Thoracic aorta (tissue), 2 donors: ENCODE measurements at places on chromosomes 5 and 9. TPM values are rescaled to one million over a fixed set of nuclear protein-coding genes. Genes with fewer than 3 reads are reported as not detected.
A peak's percentile ranks its signal among the peaks of the same experiment; 100 is the strongest.

DNA sequence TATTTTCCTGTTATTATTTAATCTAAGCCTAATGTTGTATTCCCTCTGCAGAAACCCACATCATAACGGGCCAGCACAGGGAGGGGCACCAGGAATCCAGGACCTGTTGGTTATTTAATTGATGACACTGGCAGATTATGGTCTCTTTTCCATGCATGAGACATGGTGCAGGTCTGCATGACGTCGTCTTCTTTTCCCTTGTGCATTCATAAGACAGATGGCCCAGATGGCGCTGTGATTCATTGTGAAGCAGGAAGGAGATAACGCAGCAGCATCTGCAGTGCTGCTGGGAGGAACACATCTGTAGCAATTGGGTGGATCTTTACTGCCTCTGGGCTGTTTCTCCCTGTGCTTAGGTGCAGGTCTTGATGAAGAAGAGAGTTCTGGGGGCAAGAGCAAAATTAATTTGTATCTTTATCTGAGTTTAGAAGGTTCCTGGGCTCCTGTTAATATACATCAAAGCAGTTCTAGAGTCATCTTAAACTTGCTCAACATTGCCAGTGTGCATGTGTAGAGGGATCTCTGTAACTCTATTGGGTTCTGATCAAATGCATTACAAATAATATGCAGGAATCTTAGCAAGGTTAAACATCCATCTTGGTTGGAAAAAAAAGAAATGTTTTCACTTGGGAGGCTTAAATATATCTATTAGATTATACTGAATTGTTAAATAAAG is 176.1 kb downstream of the PCSK1 start:
- H3K27me3 ChIP-seq: no peaks in the 10 kb centered on the region
- H3K4me3 ChIP-seq: no peak overlapping the region

DNA sequence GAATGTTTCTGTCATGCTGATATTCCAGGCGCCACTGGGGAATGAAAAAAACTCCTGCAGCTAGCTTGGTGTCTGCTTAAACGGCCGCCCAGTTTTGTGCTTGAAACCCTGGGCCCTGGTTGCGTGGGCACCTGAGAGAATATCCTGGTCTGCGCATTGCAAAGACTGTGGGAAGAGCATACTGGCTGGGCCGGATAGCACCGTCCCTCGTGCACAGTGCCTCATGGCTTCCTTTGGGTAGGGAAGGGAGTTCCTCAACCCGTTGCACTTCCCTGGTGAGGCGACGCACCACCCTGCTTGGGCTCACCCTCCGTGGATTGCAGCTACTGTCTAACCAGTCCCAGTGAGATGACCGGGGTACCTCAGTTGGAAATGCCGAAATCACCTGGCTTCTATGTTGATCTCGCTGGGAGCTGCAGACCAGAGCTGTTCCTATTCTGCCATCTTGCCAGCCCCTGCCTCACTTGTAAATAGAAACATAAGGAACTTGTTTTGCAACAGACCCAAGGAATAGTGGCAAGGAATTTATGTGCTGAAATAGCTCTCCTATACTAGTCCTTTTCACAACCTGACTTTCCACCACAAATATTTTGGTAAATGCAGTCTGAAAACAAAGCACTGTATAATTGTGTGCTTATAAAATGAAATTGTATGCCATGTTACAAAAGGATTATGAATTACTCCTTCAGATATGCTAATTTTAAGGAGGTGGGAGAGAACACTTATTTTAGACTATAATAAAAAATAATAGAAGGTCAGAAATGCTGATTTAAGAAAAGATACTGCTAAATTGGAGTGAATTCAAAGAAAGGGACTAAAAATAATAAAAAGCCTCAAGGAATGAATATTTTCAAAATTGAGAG is 90.3 kb downstream of the ADAMTSL1 start:
- DNase-seq: no peak
- no peaks in the 10 kb centered on the region for H3K36me3 ChIP-seq

DNA sequence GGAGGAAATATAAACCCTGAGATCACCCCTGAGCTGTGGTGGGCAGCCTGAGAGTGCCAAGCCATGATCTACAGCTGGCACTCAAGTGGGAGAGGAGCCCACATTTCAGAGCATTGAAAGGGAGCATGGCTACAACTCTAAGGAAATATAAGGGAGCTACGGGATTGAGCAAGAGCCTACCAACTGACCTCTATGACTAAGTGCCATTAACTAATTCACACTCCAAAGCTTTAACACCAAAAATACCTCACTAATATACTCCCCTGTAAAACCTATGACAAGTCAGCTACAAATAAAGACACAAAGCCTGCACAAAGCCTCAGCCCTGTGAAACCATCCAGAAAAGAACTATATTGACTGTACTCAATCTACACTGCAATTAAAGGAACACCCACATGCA is 286.8 kb upstream of the RPS23 start:
- no peak overlapping the region for H3K4me3 ChIP-seq
- no peak for DNase-seq
- H3K36me3 ChIP-seq: no peaks in the 10 kb centered on the region
- peaks cover 35% of the 10 kb centered on the region for H3K4me1 ChIP-seq
- no peak overlapping the region for H3K27ac ChIP-seq

- H3K27ac ChIP-seq: no peak overlapping the region
- H3K36me3 ChIP-seq: peaks cover 43% of the 10 kb centered on the region
- peaks cover 10% of the 10 kb centered on the region for H3K4me1 ChIP-seq
- no peak for DNase-seq
- H3K27me3 ChIP-seq: no peaks in the 10 kb centered on the region
- H3K4me3 ChIP-seq: no peak overlapping the region
Measured at GRCh38 chr5:1324719-1325190, 20.1 kb downstream of the CLPTM1L start.

GCNT1 gene
- 24.1 TPM for total RNA-seq

DNA sequence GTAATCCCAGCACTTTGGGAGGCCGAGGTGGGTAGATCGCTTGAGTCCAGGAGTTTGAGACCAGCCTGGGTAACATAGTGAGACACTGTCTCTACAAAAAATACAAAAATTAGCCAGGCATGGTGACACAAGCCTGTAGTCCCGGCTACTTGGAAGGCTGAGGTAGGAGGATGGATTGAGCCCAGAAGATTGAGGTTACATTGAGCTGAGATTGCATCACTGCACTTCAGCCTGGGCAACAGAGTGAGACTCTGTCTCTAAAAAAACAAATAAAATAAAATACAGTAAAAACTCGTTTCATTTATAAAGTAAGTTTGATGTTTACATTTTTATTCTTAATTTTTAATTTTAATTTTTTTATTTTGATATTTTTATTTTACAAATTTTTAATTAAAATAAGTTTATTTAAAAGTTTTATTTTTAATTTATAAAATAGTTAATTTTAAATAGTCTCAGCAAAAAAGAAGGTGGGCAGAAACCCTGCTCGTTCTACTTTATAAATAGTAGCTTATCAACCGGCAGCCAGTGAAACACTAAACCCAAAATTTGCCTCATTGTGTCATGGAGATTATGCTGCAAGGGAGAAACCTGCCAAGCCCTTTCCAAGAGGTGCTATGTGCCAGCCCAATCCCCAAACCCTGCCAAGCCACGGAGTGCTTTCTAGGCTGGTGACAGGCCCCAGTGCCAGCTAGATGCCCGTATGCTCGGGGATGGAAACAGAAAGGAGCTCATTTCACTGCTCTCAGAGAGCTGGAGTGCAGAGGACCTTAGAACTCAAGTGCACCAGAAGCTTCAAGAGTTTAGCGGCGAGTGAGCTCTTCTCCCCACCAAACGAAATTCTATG is 38.9 kb downstream of the SERINC5 start:
- peak overlapping the region; percentile 9 for H3K4me3 ChIP-seq
- H3K4me1 ChIP-seq: peaks cover 7% of the 10 kb centered on the region
- peak; percentile 67 for DNase-seq
- H3K27me3 ChIP-seq: no peaks in the 10 kb centered on the region
- no peaks in the 10 kb centered on the region for H3K36me3 ChIP-seq

GRCh38 chr5:178429156-178429468 is 161.1 kb downstream of the COL23A1 start:
- no peak overlapping the region for H3K4me3 ChIP-seq
- no peaks in the 10 kb centered on the region for H3K36me3 ChIP-seq
- no peak for DNase-seq
- no peaks in the 10 kb centered on the region for H3K27me3 ChIP-seq
- no peak overlapping the region for H3K27ac ChIP-seq

DNA sequence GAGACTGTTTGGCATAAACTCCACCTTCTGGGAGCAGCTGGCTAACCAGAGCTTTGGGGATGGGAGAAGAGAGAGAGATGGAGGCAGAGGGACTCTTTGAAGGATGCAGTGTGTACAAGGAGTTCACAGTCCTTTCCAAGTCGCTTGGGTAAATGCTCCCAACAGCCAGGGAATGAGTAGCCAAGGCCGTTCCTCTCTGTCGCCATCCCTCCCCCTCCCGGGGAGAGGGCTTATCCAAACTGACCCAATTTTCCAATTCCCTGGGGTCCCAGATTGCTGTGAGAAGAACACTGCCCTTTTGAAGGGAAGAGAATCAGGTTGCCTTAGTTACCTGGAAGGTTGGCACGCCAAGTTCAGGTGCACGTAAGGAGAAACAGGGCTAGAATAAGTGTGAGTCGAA is 7.9 kb downstream of the WWC1 start:
- no peak overlapping the region for H3K27ac ChIP-seq
- H3K4me3 ChIP-seq: no peak overlapping the region
- no peaks in the 10 kb centered on the region for H3K27me3 ChIP-seq

GRCh38 chr5:122163121-122164069 is 34.0 kb downstream of the ZNF474 start:
- H3K4me3 ChIP-seq: peak overlapping the region; percentile 5
- H3K36me3 ChIP-seq: no peaks in the 10 kb centered on the region
- H3K27ac ChIP-seq: peak overlapping the region; percentile 76
- H3K27me3 ChIP-seq: no peaks in the 10 kb centered on the region
- peaks cover 44% of the 10 kb centered on the region for H3K4me1 ChIP-seq
- DNase-seq: peak; percentile 33

PRRT1B gene
- not detected for total RNA-seq

NUTM2F gene
- total RNA-seq: not detected

DNA sequence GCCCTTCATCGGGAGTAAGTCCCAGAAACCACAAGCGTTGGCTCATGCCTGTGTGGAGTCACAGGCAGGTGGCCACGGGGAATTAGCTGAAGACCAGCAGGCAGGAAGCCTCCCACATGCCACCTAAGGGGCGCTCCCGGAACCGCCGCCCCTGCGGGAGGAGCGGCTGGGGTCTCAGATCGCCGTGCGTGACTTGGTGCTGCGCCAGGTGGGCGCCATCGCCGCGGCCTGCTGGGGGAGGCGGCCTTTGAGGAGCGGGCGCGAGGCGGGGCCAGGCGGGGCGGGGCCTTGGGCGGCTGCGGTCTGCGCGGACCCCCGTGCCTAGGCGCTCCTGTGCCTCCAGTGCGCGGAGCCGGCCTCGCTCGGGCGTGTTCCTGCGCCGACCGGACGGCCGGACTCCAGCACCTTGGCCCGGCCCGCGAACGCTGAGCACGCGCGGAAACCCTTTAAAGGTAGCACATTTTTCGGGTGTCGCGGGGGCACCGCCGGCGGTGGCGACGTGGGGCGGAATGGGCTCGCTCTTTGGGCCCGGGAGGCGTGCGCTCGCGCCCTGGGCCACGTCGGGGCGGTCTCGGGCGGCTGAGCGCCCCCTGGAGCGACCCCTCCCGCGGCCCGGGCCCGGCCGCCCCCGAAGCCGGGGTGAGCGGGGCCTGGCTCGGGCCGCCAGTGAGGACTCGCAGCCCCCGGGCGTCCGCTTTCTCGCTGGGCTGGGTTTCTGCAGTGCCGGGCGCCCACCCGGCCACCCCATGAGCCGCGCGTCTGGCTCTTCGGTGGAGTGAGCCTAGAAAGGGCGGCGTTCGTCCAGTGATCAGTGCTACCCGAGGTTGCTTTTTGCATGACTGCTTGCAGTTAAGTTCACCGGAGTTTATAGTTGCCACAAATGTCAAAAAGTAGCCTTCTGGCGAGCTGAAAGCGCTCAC is 24.5 kb downstream of the LECT2 start:
- H3K36me3 ChIP-seq: no peaks in the 10 kb centered on the region
- H3K27ac ChIP-seq: no peak overlapping the region
- H3K4me3 ChIP-seq: peak overlapping the region; percentile 59
- peaks cover 16% of the 10 kb centered on the region for H3K27me3 ChIP-seq

PGM5 gene
- total RNA-seq: 79.3 TPM

GRCh38 chr9:34518110-34518616 is 4.6 kb downstream of the ENHO start:
- H3K4me1 ChIP-seq: peaks cover 9% of the 10 kb centered on the region
- no peaks in the 10 kb centered on the region for H3K36me3 ChIP-seq
- H3K4me3 ChIP-seq: no peak overlapping the region
- H3K27me3 ChIP-seq: no peaks in the 10 kb centered on the region
- DNase-seq: no peak

GRCh38 chr5:104130320-104130719 is 567.7 kb upstream of the NUDT12 start:
- H3K4me1 ChIP-seq: no peaks in the 10 kb centered on the region
- no peak for DNase-seq
- no peak overlapping the region for H3K27ac ChIP-seq
- H3K36me3 ChIP-seq: no peaks in the 10 kb centered on the region
- H3K27me3 ChIP-seq: no peaks in the 10 kb centered on the region

- H3K4me1 ChIP-seq: no peaks in the 10 kb centered on the region
- peaks cover 5% of the 10 kb centered on the region for H3K36me3 ChIP-seq
- DNase-seq: no peak
- H3K4me3 ChIP-seq: no peak overlapping the region
- no peaks in the 10 kb centered on the region for H3K27me3 ChIP-seq
Measured at GRCh38 chr5:95564450-95564849, 9.5 kb downstream of the ARSK start.

DNA sequence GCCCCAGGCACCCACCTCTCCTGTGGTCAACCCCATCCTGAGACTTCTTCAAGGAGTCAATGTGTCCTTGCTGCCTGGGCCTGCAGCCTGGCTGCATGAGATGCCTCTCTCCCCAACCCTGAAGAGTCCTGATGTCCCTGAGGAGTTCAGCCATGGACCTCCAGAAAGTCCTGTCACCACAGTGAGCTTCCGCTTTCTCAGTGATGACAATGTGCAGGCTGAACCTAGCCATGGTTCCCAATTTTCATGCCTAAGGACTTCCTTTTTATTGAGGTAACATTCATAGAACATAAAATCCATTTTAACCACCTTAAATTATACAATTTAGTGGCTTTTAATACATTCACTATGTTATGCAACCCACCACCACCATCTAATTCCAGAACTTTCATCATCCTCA is 29.1 kb downstream of the DAP start:
- DNase-seq: no peak
- no peak overlapping the region for H3K27ac ChIP-seq
- peaks cover 4% of the 10 kb centered on the region for H3K4me1 ChIP-seq
- no peaks in the 10 kb centered on the region for H3K27me3 ChIP-seq

STRBP gene
- total RNA-seq: 3.3 TPM

- H3K4me3 ChIP-seq: no peak overlapping the region
- no peaks in the 10 kb centered on the region for H3K36me3 ChIP-seq
- no peak for DNase-seq
- H3K27ac ChIP-seq: no peak overlapping the region
- no peaks in the 10 kb centered on the region for H3K27me3 ChIP-seq
Measured at GRCh38 chr9:81885602-81886001, 42.6 kb upstream of the SPATA31D4 start.

SOWAHA gene
- total RNA-seq: 0.68 TPM

DNA sequence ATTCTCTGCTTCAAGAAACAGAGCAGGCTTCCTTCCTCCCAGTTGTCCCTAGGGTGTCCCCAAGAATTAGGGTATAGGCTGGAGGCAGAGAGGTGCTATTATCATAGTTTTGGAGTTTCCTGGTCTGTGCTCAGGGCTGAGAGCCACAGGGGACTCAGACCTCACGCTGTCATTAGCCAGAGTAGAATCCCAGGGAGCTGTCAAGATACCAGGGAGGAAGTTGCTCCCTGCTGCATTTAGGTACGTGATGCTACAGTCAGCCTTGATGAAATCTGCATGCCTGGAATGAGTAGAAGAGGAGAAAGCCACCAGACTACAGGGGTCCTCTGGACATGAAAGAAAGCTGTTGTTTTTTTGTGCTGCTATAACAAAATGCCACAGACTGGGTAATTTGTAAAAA is 273.2 kb downstream of the SH3GL2 start:
- no peak overlapping the region for H3K4me3 ChIP-seq
- no peak overlapping the region for H3K27ac ChIP-seq
- no peaks in the 10 kb centered on the region for H3K4me1 ChIP-seq
- H3K27me3 ChIP-seq: no peaks in the 10 kb centered on the region
- no peak for DNase-seq
